GM20000 (cell line): ENCODE measurements at places on chromosomes 16 and 17.

DNA sequence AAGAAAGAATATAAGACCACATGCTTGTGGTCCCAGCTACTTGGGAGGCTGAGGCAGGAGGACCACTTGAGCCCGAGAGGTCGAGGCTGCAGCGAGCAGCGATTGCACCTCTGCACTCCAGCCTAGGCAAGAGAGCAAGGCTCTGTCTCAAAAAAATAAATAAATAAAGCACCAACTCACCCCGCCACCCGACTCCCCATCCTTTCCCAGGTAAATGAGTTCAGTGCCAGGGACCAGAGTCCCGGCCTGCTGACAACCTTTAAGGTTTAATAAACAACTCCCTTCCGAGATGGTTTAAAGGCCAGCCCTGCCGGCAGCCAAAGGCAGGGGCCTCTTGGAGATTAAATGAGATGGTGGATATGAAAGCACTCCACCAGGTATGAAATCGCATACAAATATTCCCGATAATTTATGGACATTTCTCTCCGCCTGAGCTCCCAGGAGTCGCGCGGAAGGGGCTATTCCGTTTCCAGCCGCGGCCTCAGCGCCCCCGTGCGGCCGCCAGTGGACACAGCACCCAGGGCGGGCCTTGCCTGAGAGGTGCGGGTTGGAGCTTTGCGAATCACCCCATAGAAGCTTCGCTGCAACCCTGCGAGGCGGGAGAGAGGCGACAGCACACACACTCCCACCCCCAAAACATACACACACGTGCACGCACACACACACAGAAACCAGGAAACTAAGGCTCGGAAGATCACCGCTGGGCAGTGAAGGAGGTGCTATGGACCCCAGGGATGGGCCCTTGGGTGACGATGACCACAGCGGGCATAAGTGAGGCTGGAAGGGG, 4.0 kb upstream of the RPL38 start:
- peak; percentile 76 for DNase-seq

- no peak for DNase-seq
Observed at GRCh38 chr17:74444406-74444805, 12.5 kb downstream of the GPRC5C start.

DNA sequence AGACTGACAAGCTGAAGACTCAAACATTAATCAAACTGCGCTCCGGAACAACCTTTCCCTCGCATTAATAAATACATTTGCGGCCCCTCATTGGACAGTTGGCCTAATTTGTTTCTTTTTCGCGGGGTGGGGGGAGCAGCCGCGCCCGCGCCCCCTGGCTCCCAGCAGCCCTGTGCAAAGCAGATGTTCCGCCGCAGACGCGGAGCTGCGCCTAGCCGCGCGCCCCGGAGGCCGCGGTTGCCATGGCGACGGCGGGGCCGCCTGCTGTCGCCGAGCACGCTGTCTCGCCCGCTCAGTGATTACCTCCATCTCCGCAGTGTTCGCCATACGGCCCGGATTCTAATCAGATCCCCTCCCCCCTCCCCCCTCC, 25.5 kb downstream of the COPZ2 start:
- peak; percentile 88 for DNase-seq

DNA sequence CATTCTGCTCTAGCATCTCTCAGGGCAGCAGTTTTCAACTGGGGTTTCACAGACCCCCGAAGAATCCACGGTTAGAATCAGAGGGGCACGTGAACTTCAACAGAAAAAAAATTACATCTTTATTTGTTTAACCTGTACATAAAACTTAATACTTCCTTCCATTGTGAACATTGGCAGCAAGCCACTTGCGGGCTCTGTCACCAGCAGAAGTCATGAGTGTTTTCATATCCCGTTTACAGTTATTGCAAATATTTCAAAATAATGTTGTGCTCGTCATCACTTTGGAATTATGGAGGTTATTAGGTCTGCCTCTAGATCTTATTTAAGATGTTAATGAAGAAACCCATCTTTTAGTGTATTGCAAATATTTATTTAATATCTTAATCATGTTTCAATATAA, 109.8 kb downstream of the SDR42E1 start:
- DNase-seq, result no peak

- DNase-seq, result no peak
Observed at GRCh38 chr16:2282262-2282661, 14.3 kb upstream of the RNPS1 start.

DNA sequence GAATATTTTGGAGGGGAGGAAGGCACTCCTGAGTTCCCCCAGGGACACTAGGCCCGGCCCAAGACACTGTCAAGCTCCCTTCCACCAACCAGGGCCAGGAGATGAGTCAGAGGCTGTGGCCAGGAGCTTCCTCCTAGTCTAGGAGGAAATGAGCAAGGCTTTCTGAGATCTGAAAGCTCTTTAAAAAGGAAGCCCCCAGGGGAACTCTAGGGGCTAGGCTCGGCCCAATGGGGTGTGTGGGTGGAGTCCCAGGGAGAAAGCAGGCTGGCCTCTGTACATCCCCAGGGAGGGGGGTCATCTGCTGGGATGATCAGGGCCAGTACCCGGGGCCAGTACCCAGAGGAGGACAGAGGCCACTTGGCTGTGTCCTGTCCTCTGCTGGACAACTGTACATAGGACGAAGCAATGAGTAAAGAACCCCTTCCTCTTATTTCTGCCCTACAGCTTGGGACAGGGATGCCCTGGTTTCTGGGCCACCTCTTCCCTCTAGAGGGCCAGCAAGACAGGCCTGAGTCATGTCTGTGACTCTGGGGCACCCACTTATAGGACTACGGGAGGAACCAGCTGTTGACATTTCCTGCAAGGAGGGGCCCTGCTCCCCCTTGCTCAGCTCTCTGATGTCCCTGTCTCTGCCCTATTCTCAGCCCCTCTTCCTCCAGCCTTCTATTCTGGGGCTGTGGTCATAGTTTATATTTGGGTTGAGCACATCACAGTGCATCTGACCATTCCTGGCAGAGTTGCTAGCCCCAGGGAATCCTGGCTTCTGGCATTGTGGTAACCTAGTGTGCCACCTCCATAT, 2.7 kb downstream of the FHOD1 start:
- DNase-seq, result peak; percentile 90

DNA sequence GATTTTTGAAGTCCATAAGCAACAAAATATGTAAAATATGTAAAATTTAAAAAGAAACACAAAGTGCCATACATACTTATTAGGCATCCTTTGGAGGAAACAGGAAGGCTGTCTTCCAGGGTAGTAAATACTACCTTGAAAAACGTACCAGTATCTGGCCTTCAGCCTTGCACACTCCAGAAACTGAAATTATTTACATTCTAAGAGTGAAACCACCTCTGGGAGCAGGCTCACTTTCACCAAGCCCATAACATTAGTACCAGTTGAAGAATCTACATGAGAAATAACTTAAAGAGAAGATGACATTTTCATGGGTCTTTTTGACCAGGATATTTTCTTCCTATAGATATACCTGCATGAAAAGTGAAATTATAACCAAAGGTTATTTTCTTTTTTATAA, 6.4 kb downstream of the KRTAP9-1 start:
- peak; percentile 12 for DNase-seq

DNA sequence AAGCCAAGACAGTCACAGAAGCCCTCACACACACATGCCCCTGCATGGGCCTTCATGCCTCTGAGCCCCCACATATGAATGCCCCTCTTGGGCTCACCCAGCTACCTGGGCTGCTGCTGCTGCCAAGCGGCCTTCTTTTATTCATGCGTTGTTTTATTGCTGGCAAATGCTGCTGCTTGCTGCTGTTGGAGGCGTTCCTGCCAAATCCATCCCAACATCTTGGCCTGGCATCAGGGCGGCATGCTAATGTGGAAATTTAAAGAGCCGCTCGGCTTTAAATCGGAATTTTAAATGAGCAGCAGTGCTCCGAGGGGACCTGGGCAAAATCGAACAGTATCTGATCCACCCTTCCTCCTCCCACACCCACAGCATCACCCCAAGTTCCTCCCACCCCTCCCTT, 39.0 kb downstream of the NEUROD2 start:
- no peak for DNase-seq
